Colonic mucosa (tissue), 4 donors: ENCODE measurements at places on chromosomes 1 and 21. TPM values are rescaled to one million over a fixed set of nuclear protein-coding genes. Genes with fewer than 3 reads are reported as not detected.

- no peak for DNase-seq
Observed at GRCh38 chr1:44924835-44925464, 61.4 kb downstream of the EIF2B3 start.

- DNase-seq = no peak
Observed at GRCh38 chr1:200378096-200378495, 31.7 kb downstream of the ZNF281 start.

GRCh38 chr1:194903524-194903923 lies 1704.7 kb downstream of the KCNT2 start:
- DNase-seq = no peak

- no peak for DNase-seq
Observed at GRCh38 chr1:219239518-219239917, 65.8 kb downstream of the LYPLAL1 start.

DNA sequence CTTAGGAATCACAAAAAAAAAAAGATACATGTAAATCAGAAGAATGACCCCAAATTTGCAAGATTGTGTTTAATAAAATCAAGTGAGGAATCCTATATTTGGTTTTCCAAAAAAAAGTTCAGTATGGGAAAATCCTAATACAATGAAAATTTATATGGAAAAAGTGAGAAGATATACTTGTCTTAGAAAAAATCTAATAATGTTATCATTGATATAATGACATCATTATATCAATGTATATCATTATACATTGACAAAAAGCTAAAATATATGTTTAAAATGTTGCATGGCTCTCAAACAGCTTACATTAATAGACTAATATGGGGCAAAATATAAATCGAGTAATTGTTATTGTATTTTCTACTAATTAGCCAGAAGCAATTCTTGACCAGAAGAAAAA lies 37.0 kb downstream of the DPYD start:
- DNase-seq = no peak

DNA sequence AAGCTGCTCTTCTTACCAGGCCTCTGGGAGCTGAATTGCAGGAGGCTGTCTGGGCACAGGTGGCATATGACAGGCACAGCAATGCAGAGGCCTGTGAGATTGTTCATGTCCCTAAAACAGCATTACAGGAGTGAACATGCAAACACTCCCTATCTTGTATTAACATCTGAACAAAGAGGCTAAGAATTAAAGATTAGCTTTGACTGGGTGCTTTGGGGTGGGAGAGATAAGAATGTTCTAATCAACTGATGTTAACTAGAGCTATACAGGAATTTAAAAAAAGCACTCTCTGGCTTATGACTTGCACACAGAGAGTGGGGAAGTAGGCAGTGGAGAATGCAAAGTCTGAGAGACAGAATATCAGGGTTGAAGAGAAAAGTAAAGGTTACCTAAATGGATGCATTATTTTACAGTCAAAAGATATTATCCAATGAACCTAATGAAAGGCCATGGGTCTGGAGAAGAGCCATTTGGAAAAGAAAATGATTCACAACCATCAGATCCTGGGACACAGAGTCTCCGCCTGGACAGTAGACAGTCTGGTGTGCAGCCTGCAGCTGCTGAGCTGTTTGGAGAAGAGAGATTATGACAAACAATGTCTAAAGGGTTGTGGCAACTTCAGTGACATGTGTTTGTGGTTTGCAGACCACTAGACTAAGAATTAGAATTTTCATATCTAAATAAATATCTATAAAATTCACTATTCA lies 20.2 kb downstream of the DPT start:
- no peak for DNase-seq

DNA sequence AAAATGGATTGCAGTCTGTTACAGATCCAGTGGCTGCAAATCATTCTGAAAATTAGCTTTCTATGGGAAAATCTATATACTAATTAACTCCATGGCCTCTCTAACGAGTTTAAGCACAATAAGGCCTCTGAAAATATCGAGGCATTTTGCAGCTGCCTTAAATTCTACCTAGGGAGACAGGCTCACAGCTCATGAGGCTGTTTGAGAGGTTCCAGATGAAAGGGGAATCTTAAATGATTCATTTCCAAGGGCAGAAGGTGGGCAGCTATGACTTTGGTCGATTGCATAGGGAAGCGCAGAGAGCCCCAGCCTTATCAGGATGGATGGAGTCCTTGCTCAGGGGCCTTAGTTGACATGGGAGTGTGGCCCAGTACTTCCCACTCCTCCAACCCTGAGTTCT lies 216.8 kb upstream of the POU3F1 start:
- no peak for DNase-seq

- no peak for DNase-seq
Observed at GRCh38 chr1:35120458-35121133, 41.4 kb downstream of the ZMYM1 start.

DNA sequence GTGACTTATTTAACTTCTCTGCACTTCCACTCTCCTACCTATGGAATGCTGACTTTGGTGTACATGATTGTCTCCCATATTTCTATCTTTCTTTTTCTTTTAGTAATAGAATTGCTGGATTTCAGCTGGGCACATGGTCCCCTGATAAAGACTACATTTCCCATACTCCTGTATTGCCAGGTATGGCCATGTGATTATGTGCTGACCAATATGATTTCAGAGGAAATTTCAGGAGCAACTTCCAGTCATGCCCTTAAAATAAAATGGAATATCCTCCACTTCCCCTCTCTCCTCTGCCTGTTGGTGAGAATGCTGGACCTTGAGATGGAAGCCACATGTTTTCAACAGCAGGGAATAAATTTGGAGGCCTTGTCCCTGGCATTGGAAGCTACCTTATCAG lies 130.7 kb upstream of the IGSF21 start:
- DNase-seq = no peak

GRCh38 chr1:10709165-10709564 lies 87.3 kb downstream of the CASZ1 start:
- no peak for DNase-seq

DNA sequence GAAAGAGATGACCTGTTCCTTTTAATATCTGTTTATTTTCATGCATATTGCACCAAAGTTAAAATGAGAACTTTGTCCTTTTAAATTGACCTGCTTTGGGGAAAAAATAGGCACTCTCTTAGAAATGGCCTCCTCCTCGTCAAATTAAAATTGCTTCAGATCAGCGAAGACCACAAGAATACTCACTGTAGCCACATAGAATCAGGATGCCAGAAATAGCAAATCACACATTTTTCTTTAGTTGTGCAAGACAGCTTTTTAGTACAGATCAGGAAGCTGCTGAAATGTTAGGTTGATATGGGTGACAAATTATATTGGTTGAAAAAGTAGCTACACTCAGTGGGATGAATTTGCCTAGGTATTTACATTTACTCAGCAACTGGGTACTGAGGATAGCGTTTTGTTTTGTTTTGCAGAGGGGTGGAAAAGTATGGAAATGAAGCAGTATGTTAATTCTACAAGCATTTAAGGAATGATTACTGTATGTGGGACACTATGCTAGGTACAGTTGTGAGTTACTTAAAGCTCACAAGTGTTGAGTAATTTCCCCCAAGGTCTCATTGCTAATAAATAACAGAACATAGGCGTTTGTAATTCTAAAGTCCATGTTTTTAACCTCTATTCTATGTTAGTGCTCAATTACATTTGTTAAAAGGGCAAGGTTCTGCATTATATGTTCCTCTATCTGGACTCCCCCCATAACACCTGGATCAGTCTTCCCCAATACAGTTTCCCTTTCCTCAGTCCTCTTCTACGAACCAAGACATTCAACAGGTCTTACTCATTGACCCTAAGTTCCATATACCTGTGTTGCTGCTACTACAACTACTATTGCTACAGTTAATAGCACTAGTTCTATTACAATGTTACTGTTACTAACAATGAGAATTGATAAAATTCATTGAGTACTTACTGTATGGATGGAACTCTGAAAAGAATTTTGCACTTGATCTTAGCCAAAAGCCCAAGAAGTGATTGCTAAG lies 99.4 kb upstream of the S1PR1 start:
- no peak for DNase-seq

DNA sequence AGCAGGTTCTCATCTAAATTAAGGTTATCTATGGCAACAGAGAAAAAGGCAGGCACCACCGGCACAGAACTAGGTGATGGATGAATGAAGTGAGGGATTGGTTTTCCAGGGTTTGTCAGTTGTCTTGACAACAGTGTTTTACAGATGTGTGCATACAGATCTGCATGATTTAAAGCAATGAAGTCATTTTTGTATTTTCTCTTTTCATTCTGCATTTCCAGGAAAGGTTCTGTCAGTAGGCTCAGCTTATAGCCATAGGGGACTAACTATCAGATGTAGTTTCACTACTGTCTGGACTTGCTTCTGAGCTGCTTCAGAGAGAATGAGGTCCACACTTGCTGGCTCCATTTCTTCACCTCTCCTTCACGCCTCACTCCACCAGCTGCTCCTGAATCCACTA lies 98.2 kb upstream of the LMO4 start:
- no peak for DNase-seq

GRCh38 chr21:34812504-34813265 lies 143.9 kb downstream of the CLIC6 start:
- no peak for DNase-seq

DNA sequence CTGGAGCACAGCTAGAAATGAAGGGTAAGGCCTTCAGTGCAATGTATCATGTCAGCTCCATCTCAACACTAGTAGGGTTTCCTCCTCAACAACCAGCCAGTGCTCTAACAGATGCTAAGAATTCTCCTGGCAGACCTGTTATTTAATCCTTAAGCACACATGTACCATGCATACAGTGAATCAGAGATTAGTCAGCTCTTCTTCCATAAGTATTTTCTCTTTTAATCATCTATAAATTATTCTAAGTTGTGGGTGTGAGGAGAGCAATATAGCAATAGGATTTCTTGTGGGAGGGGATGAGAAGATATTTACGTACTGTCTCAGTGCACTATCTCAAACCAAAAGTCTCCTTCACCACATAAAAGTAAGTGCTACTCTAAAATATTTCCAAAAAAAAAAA lies 95.3 kb downstream of the COP1 start:
- no peak for DNase-seq

- no peak for DNase-seq
Observed at GRCh38 chr1:212218911-212219310, 66.3 kb upstream of the PPP2R5A start.

- no peak for DNase-seq
Observed at GRCh38 chr1:231487019-231487418, 41.5 kb upstream of the TSNAX start.

- no peak for DNase-seq
Observed at GRCh38 chr1:76939050-76939816, 72.0 kb downstream of the ST6GALNAC5 start.

DNA sequence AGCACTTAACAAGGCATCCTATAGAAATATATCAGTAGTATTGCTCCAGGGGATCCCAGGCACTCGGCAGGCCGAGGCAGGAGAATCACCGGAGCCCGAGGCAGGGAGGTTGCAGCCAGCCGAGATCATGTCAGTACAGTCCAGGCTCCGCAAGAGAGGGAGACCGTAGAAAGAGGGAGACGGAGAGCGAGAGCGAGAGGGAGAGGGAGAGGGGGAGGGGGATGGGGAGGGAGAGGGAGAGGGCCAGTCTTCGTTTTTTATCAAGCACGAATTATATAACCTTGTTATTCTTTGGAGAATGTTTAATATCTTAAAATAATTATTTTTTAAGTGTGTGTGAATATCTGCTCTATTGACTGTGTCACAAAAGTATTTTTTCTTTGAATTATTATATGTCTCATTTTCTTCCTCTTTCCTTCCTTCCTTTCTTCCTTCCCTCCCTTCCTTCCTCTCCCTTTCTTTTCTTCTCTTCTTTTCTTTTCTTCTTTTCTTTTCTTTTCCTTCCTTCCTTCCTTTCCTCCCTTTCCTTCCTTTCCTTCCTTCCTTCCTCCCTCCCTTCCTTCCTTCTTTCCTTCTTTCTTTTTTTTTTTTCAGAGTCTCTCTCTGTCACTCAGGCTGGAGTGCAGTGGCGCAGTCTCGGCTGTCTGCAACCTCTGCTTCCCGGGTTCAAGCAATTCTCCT lies 233.7 kb downstream of the SRGAP2C start:
- DNase-seq = no peak

DNA sequence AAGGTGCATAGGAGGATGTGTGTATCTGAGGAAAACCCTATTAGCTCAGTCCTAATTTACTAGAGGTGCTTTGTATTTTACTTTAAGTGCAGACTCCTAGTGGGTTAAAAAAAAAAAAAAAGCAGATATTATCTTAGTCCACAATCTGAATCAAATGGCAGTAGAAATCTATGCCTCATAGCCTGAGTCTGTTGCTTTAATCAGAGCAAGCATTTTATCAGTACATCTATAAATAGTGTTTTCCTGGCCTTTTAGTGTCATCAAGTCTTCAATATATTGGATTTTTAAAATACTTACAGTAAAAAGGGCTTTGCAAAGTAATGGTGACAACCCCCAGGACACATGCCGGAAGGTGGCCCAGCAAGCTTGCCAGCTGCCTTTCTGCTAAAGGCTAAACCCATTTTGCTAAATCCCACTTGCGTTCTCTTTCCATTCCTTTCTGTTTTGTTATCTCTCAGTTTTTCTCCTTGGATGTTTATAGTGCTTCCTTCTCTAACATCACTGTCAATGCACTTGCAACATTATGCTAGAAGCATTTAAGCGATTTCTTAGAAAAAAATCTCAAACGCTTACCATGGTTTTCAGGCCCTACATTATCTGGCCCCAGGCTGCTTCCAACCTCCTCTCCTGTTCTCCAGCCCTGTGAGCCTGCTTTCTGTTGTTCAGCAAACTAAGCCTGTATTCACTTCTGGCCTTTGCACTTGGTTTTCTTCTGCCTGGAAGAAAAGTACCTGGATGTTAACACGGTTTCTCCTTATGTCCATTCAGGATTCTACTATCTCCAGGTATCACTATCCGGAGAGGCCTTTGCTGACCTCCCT lies 206.3 kb downstream of the PDE4B start:
- DNase-seq = no peak

DNA sequence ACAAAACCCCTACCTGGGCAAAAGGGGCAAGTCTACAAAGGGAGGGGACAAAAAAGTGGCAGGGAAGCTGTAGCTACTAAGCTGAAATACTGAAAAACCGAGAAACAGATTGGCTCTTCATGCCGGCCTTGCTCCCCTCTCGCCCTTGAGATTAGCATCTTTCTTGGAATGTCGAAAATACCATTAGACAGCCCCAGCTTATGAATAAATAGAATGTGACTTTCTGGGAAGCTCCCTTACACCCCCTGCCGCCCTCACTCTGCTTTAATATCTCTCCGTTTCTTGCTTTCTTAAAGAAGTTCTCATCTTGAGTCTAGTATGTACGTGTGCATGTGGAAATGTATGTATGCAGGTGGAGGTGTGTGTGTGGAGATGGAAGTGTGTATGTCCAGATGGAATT lies 14.1 kb downstream of the TRAF3IP3 start:
- DNase-seq = no peak

DNA sequence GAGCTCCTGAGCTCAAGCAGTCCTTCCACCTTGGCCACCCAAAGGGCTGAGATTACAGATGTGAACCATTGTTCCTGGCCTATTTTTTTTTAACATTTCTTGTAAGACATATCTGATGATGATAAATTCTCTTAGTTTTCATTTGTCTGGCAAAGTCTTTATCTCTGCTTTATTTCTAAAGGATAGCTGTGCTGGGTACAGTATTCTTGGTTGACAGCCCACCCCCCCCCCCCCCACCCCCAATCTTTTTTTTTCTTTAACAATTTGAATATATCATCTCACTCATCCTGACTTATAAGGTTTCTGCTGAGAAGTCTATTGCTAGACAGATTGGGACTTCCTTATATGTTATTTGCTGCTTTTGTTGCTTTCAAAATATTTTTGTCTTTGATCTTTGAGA lies 51.3 kb downstream of the PKN2 start:
- no peak for DNase-seq

The S100A13 gene
- 45.2 TPM for total RNA-seq

The TAL1 gene
- total RNA-seq = 0.90 TPM

The P3H1 gene
- total RNA-seq = 11.7 TPM

The HPDL gene
- 29.3 TPM for total RNA-seq

The GJA9 gene
- 1.7 TPM for total RNA-seq
